Ascending aorta (tissue), 2 donors: ENCODE measurements at places on chromosomes 3 and 15.
A peak's percentile ranks its signal among the peaks of the same experiment; 100 is the strongest.

- no peak for DNase-seq
Observed at GRCh38 chr15:66862940-66863335, 160.9 kb downstream of the SMAD6 start.

DNA sequence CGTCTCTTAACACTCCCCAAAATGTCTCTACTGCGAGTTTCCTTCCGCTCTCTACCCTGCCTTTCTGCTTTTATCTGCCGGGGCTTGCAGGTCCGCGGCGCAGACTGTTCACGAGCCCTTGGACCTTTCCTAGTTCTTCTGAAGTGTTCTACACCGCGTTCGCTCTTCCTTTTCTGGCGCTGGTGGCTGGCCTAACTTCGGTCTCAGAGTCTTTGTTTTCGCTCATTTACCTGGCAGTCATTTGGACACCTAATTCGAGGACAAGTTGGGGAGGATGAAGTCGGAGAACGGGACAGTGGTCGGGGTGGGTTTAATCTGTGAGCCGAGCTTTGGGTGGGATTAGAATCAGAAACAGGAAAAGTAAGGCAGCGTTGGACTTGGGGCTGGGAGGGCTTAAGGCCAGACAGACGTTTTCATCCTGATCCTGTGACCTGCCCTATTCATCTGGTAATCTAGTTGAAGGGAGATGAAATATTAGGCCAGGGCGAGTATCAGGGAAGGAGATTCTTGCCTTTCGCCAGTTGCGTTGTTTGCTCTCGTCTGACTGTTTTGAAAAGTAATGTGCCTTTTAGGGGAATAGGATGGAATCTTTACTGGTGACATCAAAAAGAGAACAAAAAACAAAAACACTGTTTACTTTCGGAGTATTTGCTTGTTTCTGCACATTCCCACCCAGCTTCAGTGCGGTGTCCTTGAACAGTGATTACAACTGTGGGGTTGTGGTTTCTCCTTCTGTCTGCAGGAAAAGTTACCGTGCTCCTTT lies 1.8 kb downstream of the DIPK2A start:
- DNase-seq: no peak

- no peak for DNase-seq
Observed at GRCh38 chr3:30646181-30646876, 39.9 kb downstream of the TGFBR2 start.

GRCh38 chr15:87045746-87046145 lies 966.1 kb downstream of the AGBL1 start:
- no peak for DNase-seq

DNA sequence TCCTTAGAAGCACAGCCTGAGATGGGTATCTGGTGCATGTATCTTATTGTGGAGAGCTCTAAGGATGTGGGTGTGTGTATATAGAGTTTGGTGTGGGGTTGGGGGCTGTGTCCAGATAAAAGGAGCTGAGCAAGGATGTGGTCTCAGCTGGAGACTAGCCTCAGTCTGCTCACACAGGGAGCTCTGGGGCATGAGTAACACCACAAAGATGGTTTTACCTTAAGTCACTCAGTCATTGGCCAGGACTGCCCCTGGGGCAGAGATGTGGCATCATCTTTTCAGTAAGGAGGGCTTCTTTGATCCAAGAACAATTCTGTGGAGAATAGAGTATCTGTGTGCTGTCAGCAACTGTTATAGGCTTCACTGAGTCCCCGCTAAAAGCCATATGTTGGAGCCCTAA lies 163.4 kb upstream of the NUDT16 start:
- no peak for DNase-seq

- no peak for DNase-seq
Observed at GRCh38 chr3:149547954-149548668, 73.6 kb downstream of the TM4SF4 start.

GRCh38 chr15:79962178-79962577 lies 8.8 kb downstream of the BCL2A1 start:
- DNase-seq: no peak

DNA sequence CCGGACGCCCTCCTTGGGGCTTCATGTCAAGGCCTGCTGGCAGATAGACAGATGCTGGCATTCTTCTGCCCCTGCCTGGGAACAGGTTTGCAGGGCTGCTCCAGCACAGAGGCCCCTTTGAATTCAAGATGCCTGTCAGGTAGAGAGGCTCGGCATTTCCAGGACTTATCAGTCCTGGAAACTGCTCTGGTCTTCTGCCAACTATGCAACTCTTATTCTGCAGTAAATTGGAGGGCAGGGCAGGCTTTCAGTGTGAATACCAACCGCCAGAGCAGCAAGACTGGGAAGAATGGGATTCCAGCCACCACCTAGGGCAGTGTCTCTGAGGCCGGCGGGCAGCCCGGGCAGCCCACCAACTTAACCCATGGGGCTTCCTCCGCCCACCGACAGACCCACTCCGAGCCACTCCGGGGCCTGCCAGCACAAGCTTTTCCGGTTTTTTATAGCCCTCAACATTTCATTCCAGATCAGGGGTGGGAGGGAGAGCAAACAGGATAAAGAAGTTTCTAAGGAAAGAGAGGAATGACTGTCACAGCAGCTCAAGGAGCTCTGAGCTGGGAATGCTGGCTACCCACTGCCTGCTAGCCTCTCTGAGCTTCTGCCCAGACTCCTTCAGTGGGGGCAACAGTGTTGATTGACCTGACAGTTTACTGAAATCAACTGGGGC lies 140.9 kb downstream of the NTRK3 start:
- no peak for DNase-seq

- DNase-seq: no peak
Observed at GRCh38 chr15:101427606-101428487, 61.7 kb downstream of the PCSK6 start.

DNA sequence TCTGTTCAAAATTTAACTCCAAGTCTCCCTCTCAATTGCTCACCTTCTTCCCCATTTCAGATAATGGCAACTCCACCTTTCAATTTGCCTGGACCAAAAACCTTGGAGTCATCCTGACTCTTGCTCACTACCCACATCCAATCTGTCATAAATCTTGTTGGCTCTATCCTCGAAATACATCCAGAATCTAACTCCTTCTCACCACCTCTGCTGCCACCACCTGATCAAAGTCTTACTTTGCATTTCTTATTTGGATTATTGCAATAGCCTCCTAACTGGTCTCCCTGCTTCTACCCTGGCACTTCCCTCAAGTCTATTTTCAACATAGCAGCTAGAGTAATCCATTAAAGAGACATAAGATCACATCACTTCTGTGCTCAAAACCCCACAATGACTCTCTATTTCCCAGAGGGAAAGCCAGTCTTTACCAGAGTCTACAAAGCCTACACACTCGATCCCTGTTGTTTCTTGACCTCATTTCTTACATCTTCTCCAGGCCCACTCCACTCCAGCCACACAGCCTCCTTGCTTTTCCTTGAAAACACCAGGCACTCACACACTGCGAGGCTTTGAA lies 86.6 kb downstream of the GPR156 start:
- DNase-seq: no peak

DNA sequence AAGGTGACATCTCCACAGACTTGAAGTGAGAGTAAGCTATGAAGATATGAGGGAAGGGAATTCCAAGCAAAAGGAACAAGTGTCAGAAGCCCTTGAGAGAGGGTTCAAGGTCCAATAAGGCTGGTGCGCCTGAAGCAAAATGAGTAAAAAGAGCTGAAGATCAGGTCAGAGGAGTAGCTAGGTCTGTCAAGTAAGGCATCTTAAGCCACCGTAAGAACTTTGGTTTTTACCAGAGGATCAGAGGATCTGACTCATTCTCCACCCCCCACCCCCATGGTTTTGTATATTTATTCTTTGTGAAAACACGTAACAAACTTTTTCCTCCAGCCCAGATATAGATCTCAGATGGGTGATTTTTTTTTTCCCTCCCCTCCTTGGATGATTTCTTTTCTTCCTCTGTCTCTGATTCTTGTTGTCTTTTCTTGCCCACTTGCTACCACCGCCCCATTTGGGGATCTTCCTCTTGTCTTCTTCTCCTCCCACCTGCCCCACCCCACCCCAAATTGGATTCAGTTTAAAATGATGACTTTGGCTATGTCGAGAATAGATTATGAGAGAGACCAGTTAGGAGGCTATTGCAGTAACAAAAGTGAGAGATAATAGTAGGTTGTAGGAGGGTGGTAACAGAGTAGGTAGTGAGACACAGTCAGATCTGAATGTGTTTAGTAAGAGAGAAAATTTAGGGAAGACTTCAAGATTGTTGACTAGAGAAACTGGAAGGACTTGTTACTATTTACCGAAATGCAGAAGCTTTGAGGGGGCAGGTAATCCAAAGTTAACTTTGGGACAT lies 6.1 kb downstream of the TRMT10C start:
- DNase-seq: no peak

DNA sequence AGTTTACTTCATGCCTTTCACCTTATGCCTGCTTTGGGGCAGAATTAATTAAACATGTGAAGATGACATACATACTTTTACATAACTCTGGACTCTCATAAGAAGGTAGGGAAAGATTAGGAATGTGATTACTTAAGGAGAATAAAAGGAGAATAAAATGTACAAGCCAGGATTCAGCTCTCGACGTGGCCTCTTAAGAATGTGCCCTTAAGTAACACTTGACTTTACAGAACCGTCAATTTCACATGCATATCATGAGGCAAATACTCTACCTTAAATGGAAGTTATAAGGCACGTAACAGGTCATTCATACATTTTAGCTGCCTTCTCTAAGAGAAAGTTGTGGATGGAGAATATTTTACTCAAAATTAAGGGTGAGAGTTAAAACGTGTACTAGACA lies 263.7 kb upstream of the LMCD1 start:
- no peak for DNase-seq

DNA sequence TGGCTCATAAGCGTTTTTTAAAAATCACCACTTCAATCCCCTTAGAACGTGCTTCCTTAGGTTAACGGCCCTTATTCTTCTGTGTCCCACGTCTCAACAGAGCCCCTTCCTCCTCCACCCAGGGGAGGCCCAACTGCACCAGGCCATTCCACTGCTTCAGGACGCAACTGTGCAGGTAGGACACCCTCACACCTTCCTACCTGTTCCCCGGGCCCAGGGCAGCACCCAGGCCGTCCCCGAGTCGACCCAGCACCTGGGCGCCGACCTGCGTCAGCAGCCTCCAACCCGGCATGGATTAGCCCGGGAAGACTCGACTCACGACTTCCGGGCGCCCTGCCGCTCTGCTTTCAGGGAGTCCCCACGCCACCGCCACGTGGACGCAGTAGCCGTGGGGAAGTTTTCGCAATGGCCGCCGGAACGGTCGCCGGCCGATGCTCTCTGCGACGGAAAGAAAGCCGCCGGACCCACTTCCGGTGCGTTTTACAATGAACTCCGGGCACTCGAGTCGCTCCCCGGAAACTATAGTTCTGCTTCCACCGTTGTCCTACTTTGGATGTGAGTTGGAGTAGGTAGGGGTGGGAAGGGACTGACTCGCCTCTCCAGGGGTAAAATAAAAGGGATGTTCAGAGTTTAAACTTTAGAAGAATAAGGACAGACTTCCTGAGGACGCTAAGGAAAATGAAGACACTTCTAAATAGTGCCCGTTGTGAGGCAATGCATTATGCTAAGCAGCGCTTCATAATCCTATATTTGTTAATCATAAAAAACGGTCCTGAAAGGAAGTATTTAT lies at the start of gene MRPL3:
TSS of gene MRPL3 (minus strand) at position 442 of the 790 bp plus-strand sequence. CDS start at position 292, 150 bp downstream.
- peak; percentile 57 for DNase-seq

DNA sequence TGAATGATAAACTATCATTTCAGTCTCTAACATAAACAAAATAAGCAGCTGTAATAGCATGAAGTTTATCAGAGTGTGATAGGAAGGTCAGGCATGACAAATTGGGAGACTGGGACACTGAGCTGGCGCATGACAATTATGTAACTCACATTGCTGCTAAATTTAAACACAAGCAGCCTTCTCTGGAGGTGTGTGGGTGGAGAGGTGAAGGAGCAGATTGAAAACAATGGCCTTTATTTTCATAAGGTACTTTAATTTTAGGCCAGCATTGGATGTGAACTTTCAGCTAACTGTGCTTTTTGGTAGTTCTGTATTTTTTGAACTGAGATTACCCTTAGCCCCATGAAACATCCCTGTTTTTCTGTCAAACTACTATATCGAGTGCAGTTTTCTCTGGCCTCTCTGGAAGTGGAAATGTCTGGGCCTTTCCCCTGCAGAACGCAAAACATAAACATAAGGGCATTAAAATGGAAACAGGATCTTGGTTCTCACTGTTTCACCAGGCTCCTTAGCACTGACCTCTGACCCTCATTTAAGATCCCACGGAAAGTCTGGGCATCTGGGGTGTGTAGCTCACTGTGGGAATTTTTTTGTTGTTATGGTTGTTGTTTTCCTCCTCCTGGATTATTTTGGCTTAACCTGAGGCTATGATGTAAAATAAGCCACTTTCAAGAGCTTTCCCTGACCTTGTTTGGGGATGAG lies 160.1 kb upstream of the DPH6 start:
- DNase-seq: no peak

- DNase-seq: no peak
Observed at GRCh38 chr15:88512601-88513000, 33.9 kb downstream of the DET1 start.

GRCh38 chr3:115074502-115074901 lies 72.6 kb downstream of the ZBTB20 start:
- DNase-seq: no peak

DNA sequence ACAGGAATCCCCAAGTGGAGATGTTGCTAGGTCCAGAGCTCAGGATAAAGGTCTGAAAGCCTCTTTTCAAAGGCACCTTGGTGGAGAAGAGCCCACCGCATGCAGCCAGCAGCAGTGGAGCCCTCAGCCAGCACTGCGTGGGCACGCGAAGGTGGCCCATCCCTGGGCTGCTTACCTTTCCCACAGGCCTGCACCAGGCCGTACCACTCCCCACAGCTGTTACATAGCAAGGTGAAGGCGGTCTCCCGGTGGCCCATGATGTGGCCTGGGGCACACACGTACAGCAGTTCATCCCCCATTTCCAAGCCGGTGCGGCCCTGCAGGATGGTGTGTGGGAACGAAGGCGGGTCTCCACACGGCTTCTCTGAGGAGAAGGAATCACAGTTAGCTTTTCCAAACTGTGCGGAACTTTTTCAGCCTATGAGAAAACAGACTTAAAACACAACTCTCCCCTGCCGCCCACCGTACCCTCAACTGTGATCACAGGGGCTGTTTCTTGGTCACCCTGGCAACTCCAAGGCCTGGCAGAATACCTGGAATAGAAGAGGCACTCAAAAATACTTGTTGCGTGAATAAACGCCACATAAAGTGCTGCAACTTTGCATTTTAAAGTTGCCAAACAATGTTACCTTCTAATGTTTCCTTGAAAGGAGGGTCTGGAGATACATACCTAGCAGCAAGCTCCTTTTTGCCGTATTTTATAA lies 43.7 kb downstream of the SUSD5 start:
- DNase-seq: no peak

DNA sequence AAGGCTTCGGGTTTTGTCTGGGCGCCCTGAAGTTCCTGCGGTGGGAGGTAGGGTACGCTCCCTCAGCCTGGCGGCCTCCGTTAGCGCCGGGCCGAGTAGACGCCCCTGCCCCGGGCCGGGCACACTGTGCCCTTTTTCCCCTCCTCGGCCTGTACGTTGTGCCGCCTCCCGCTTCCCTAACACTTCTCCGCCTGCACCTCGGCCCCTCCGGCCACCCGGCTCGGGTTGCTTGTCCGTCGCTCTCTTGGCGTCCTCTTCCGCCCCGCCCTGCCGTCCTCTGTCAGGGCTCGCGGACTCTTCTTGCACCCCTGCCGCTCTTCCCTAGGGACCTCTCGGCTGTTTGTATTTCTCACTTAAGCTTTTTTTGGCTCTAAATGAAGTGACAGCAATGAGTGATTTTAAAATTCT lies 384 bp downstream of the KNL1 start:
- no peak for DNase-seq

- DNase-seq: no peak
Observed at GRCh38 chr3:60282866-60283265, 968.4 kb downstream of the FHIT start.
